ENCODE measurements at places on chromosomes 2 and 18.

DNA sequence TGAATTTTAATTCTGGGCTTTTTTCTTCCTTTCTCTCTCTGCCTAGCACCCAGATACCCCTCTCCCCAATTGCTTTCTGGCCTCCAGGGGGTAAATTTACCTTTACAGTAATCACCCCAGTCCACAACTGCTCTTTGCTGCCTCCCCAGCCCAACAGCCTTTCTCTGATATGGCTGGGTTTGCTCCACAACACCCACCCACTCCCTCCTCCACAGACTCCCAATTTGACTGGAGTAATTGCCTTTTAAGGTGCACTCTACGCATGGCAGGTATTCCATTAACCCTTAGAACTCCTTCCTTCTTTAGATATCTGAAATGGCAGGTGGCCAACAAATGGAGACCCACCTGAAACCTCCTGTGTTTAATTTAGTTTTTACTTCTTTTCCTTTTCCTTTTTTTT is 3.6 kb downstream of the CELF4 start:
- no peak for DNase-seq

DNA sequence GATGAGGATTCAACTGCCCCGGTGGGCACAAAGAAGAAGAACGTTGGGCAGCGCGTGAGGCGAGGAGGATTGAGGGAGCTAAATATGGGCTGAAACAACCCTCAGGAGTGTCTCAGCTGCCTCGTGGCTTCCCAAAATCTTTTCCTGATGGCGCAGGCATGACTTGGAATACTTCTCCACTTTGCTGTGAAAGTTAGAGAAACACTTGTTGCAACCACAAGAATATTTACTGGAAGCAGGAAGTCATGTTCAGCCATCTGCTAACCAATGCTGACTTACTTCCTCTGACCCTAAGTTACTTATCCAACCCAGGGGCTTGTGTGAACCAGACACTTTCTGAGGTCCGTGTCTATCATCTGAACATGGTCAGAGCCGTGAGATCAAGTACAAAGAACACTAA is 148.8 kb downstream of the ARL4C start:
- DNase-seq: no peak

DNA sequence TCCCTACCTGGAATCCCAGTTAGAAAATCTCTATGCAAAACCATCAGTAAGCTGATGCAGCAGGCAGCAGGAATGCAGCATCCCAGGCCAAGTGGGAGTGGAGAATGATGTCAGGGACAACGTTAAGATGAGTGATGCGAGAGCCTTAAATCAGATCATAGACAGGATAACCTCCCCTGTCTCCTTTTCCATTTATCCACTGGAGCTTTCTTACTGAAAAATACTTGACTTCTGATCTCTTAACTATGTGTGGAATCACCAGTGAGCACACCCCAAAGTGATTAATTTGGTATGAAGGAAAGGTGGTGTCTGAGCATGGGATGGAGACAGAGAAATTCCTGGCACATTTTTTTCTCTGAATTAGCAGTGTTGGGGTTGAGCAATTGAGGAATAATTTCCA is 98.0 kb downstream of the RND3 start:
- no peak for DNase-seq

GRCh38 chr2:144325086-144325485 is 194.8 kb downstream of the ZEB2 start:
- no peak for DNase-seq
